Effector CD4-positive, alpha-beta T cell (primary cell): ENCODE measurements at places on chromosomes 1 and 21.

DNA sequence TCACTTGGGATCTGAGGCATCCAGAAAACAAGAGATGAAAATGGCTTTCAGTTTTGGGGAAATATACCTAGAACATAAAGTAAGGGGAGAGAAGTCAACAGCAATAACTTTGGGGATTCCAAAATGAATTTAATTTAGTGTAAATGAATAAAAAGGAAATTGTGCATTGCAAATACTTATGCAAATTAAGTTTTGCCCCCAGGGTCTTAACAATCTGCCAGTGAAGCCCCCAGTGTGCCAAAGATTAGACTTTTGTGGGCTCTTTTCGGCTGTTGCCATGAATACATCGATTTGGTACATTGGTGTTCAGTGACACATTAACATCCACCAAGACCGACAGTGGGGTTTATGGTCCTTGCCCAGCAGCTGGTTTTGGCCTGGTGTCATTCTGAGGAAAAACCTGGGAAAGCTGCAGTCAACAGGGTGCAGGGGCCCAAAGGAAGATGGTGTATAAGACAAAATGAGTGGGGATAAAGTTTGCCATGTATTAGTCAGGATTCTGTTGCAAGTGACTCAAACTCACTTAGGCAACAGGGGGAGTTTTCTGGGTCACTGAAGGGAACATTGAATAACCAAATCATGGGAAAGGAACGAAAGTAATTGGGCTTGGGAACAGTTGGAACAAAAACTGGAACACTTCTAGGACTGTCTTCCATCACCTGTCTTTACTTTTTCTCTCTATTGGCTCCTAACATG lies 30.2 kb upstream of the IGSF3 start:
- DNase-seq, result no peak

DNA sequence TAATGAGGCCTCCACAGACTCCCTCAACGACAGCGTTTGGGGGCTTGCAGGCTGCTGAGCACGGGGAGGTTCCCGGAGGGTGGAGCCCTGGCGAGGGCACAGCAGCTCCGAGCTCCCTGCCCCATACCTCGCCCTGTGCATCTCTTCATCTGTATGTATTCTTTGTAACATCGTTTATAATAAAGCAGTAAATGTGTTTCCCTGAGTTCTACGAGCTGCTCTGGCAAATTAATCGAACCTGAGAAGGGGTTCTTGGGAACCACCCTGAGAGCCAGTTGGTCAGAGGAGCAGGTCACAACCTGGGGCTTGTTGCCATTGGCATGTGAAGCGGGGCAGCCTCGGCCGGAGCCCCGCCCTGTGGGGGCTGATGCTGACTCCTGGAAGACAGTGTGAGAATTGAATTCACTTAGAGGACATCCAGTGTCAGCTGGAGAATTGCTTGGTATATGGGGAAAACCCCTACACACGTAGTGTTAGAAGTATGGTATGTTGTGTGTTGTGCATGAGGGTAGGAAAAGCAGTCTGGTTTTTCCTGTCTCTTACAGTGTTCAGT lies 11.5 kb downstream of the SLC37A1 start:
- no peak for DNase-seq

- DNase-seq, result no peak
These were observed 32.5 kb upstream of the ASPM start for GRCh38 chr1:197178998-197179397.

DNA sequence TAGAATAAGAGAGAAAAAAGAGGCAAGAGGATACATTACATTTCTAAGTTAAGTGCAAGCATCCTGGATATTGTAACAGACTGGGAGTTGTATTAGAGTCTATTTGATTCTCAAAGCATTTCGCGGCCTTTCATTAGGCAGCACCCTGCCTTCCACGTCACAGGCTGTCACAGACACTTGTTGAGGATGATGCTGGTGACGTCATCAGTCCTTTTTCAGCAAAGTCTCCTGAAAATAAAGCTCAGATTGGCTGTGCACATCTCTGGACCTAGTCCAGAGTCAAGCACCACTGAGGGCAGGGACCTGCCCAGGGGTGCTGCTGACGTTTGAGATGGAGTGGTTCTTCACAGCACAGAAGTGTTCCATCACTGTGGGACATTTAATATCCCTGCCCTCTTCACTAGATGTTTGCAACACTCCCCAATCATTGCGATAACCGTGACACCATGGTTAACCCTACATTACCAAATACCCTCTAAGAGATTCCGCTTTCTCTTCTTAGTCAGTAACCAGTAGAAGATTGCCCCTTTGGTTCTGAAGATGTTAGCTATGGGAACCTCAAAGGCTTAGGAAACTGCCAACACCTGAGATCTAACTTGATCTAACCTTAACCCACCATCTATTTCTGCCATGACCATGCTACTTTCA lies 72.7 kb upstream of the F3 start:
- DNase-seq, result no peak

GRCh38 chr21:34793471-34793870 lies 124.7 kb downstream of the CLIC6 start:
- no peak for DNase-seq

DNA sequence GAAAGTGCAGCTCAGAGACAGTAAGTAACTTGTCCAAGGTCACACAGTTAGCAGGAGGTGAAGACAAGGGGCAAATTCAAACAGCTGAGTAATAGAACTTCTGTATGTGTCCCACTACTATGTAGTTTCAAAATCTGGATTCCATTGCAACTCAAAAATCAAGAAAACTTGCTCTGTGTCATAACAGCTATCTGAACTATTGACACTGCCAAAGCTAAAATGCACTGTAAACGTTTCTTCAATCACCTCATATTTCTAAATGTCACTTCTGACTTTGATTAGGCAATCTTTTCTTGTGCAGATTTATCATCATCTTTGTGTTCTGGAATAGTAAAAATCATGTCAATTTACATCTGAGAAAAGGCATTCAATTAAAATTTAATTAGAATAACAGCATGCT lies 957.6 kb downstream of the MRPL39 start:
- DNase-seq, result no peak

DNA sequence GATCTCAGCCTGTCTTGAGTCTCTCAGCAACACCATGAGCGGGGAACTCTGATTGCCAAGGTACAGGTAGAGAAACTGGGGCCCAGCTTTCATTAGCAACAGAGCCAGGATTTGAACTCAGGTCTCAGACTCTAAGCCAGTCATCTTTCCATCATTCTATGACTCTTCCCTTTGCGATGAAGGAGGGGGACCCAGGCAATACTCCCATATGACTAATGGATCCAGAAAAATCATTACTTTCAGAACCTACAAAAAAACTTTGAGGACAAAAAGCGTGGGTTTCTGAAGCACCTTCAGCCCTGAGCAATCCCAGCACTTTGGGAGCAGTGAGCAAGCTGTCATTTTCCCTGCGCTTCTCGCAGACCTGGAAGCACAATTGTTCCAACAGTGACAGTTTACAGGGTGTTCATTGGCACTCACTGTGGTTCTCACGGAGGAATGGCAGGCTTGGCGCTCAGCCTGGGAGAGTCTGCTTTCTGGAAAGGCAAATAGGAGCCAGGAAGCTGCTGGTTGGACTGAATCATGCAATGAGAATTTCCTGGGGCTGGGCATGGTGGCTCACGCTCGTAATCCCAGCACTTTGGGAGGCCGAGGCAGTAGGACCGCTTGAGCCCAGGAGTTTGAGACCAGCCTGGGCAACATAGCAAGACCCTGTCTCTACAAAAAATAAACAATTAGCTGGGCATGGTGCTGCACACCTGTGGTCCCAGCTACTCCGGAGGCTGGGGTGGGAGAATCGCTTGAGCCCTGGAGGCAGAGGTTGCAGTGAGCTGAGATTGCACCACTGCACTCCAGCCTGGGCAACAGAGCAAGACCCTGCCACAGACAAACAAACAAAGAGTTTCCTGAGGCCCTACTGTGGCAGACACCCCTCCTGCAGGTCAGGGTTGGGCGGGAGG lies 40.1 kb downstream of the SLC2A7 start:
- no peak for DNase-seq

DNA sequence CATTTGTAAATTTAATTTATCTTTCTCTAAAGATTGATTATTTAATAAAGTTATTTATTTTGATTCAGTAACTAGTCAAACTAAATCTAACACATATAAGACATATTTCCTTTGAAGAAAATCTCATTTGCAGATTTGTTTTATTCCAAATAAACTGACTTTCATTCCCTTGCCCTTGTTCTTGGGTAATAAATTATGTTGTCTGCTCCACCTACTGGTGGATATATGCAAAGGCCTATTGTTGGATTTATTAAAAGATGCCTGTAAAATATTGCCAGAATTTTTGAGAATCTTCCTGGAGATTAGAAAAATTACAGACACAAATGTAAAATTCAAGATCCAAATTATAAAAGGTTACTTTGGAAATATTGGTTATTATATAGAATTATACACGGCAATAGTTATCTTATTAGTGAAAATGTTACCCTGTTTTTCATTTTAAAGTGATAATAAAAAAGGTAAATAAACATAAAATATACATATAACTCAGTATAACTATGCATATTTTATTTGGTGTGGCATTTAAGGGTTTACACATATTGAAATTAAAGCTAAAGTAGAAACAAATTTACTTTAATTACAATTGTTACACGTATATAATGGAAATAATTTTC lies 116.1 kb downstream of the SPATA17 start:
- no peak for DNase-seq

GRCh38 chr1:27070390-27071048 lies 57.9 kb upstream of the TENT5B start:
- DNase-seq, result no peak

DNA sequence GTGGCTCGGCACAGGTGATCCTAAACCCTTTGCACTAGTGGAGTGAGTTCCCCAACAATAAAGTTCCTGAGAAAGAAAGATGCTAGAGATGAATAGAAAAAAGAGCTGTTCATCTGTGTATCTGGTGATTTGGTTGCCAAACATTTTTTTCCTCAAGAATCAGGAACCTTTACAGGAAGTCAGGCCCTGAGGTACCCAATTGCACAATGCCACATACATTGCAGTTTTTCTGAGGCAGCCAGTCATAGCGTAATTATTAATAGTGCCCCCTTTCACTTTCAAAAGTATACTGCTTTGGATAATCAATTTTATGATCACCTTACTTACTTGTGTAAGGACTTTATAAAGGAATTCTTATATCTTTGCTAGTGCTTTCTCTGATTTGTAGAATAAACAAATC lies 346.3 kb upstream of the POU3F1 start:
- DNase-seq, result no peak

DNA sequence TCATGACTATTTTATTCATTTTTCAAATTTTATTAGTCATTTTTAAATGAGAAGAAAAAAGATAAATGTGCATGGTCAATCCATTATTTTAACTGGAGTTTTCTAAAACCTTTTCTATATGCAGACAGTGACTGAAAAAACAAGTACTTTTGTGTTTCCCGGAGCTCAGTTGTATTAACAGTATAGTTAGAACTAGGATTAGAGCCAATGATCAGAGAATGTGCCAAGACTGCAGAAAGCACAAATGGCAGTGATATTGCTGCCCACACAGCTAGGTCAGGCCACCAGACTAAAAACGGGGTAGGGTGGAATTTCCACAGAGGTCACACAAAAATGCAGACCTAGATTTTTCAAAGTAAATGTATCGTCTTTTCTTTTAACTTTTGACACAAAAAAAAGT lies 163.1 kb upstream of the GRIK3 start:
- no peak for DNase-seq

DNA sequence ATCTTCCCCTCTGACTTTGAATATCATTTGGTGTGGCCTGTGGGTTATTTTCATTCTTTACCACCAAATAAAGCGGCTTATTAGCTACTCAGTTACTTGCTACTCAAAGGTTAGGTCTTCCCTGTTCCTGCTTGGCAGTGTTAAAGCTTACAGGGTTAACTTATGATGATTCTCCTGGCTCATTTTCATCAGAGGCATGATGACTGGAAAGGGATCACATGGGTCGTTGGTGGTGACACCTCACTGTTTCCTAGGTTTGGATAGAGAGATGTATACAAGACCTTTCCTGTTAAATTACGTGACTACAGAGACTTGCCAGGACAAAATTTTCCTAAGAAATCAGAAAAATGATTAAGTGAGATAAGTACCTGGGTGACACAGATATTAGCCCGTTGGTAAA lies 27.4 kb downstream of the MRPS6 start:
- no peak for DNase-seq

DNA sequence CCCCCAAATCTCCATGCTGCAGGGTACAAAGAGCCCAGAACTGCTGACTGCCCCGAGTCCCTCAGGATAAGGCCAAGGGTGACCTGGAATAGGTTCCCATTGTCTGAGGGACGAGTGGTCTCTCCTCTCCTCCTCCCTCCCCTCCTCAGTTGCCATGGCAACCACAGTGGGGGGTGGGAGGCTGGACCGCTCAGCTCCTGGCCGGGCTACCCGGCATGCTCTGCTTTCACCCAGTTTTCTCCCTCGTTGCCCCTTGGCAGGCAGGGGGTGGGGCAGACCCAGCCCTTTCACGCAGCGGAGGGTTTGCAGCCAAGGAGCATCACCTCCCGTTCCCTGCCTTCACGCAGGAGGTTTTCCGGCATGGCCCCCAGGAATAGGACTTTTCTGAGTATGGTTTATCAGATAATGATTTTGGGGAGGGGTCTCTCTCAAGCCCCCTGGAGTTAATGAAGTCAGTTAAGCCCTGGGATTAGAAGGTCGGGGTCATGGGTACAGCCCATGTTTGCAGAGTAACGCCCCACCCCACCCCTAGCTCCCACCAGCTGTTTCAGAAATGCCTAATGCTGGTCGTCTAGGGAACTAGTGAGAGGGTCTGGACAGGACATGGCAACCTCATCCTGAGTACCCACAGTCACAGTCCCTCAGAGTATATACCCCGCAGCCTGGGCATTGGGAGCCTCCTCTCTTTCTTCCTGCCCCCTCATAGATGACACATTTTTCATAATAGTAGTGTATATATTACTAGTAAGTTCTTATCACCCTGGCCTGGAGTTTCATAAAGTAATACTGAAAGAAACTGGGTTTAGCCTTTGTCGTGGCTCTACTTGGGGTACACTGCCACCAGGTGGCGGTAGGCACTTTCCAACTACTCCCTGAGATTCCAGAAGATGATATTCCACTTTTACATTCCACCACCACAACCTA lies 20.7 kb downstream of the C1QB start:
- no peak for DNase-seq

GRCh38 chr1:50110656-50111055 lies 1.9 kb downstream of the ELAVL4 start:
- no peak for DNase-seq

DNA sequence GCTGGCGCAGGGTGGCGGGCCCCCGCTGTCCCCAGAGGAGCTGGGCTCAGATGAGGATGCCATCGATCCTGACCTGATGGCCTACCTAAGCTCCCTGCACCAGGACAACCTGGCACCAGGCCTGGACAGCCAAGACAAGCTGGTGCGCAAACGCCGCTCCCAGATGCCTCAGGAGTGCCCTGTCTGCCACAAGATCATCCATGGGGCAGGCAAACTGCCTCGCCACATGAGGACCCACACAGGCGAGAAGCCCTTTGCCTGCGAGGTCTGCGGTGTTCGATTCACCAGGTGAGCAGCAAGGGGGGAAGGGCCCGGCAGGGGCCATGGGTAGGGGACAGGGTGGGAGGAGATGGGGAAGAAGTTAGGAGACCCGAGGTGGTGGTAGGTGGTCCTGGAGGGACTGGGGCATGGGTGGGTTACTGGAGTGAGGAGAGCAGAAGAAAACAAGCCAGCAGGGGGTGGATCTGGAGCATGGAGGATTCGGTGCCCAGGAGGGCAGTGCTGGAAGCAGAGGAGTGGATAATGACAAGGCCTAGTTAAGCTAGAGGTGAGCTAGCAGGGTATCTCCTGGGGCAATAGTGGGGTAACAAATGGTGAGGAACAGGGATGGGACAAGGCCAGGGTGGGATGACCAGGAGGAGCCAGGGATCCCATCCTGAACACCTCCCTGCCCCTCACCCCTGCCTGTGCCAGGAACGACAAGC lies 13.1 kb downstream of the ZBTB7B start:
- DNase-seq, result no peak

- DNase-seq, result no peak
These were observed 58.2 kb upstream of the LRRC8B start for GRCh38 chr1:89466307-89466930.
